ENCODE measurements at places on chromosomes 11 and 22. TPM values are rescaled to one million over a fixed set of nuclear protein-coding genes. Genes with fewer than 3 reads are reported as not detected.

The CTSW gene
- 0.95 TPM for total RNA-seq

DNA sequence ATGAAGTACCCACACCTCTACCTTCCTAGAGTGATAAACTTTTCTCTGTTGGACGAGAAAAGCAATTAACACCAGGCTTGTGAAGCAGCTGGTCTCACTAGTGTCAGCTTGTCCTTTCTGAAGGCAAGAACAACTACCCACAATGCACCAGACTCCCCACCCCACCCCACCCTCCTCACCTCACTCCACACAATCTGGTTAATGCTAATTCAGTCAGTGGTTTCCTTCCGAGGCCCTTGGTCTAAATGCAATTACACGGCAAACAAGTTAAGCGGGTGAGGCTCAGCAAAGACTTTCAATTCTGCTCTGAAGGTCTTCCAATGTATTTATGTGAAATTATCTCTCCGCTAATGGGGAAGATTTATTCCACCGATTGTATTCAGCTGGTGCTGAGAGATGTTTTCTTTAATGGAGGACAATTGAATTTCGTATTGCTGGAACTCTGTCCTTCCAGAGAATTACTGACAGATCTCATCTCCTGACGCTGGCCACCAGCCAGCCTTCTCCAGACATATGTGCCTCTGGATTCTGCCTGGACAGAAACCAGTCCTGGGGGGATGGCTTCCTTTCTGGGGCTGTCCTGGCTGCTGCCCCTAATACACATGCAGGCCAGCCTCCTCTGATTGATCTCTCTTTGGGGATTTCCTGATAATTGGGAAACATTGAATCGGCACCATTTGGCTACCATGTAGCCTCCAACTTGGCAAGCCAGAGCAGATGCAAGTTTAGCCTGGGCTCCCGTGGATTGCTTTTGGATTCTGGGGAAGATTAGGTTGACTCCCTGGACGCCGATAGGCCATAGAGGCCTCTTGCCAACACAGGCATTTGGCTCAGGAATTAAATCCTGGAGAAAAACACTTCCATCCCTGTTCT is 165.8 kb upstream of the NARS2 start:
- DNase-seq, result no peak

DNA sequence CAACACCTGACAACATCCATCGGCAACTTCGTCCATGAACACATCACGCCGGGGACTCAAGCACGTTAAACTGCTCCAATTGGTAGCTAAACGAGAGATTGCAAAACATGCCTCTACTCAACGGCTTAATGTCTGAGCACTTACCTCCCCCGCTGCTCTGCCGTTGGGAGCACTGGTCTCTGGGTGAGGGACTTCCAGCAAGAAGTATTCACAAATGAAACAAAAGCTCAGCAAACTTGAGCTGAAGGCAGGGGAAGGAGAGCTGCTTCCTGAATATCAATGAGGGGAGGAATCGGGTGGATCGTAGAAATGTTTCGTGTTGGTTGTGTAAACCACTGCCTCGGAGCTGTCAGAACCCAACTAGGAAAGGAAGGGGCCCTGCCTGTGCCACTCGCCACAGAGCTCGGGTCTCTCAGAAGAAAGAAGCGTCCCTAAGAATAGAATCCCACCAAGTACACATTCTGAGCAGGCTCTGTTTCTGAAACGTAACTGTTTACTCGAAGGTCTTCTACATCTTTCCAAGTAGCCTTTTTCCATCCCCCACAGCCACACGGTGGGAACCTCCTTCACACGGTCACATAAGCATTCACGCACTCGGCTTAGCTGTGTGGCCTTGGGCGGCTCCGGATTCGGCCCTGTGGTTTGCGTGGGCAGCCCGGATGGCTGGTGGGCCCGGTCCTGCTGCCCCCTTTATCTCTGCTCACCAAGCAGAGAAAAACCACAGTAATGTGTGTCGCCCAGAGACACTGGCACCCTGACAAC is at the start of gene MLC1:
Gene MLC1, minus strand, starts transcription at position 216 of the 762 bp plus-strand sequence. CDS start 524 bp downstream, outside the sequence.
- DNase-seq, result peak; percentile 52

The SORL1 gene
- 66.8 TPM for total RNA-seq

The FAM111A gene
- 98.3 TPM for total RNA-seq

DNA sequence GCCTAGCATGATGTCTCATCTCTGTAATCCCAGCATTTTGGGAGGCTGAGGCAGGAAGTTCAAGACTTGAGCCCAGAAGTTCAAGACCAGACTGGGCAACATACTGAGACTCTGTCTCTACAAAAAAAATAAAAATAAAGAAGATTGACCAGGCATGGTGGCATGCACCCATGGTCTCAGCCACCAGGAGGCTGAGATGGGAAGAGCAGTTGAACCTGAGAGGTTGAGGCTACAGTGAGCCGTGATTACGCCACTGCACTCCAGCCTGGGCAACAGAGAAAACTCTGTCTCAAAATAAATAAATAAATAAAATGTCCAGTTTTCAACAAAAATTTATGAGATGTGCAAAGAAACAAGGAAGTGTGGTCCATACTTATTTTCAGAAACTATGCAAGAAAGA is 28.3 kb downstream of the EFCAB6 start:
- no peak for DNase-seq

GRCh38 chr11:25613865-25614264 is 718.1 kb upstream of the ANO3 start:
- DNase-seq, result no peak

The SF3B2 gene
- total RNA-seq, result 319 TPM

The FDXACB1 gene
- 3.8 TPM for total RNA-seq

The NDUFV1 gene
- 356 TPM for total RNA-seq

The THOC5 gene
- total RNA-seq, result 55.1 TPM

GRCh38 chr11:27653990-27654758 is 46.1 kb downstream of the BDNF start:
- DNase-seq, result no peak

The TSPAN32 gene
- total RNA-seq, result 5.3 TPM

The LGALS1 gene
- total RNA-seq, result 62.7 TPM

GRCh38 chr11:108726077-108726800 is 61.4 kb downstream of the DDX10 start:
- no peak for DNase-seq

- DNase-seq, result no peak
These were observed 187.7 kb downstream of the EFCAB6 start for GRCh38 chr22:43624144-43624998.

The MS4A7 gene
- not detected for total RNA-seq

GRCh38 chr11:114921697-114922096 is 243.4 kb downstream of the NXPE2 start:
- DNase-seq, result no peak

DNA sequence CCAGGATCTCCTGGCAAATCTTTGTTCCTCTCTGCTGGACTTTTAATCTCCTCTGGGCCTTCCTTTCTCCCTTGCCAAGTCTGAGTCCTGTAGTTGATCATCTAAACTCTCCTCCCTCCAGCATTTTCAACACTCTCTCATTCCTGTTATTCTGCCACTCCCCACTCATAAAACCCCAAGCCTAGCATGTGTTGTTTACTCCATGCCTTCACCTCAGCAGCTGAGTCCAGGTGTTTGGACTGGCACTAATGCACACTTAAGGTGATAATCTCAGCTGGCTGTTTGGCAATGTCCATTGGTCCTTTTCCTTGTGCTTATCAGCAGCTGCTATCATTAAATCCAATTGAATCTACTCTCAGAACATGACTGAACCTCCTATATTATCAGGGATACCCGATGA is 876.8 kb upstream of the TENM4 start:
- no peak for DNase-seq

The GAL3ST3 gene
- total RNA-seq, result 0.17 TPM

- DNase-seq, result no peak
These were observed 2302.2 kb upstream of the RAG2 start for GRCh38 chr11:38900211-38900610.

DNA sequence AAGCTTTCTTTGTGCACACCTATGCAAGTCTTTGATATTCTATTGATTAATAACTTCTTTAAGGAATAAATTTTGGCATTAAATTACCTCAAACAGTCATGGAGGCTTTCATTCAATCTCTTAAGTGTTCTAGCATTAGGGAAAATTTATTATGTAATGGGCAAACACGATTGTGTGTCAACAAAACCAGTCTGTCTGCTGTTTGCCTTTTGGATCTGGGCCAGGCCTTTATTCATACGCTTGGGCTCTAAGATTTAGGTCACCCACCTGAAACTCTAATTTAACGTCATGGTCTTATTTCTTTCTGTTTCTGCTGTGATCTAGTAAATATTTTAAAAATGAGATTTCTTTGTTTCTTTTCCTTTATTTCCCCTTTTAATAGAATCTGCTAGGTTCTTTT is 1270.6 kb downstream of the LRRC4C start:
- DNase-seq, result no peak

DNA sequence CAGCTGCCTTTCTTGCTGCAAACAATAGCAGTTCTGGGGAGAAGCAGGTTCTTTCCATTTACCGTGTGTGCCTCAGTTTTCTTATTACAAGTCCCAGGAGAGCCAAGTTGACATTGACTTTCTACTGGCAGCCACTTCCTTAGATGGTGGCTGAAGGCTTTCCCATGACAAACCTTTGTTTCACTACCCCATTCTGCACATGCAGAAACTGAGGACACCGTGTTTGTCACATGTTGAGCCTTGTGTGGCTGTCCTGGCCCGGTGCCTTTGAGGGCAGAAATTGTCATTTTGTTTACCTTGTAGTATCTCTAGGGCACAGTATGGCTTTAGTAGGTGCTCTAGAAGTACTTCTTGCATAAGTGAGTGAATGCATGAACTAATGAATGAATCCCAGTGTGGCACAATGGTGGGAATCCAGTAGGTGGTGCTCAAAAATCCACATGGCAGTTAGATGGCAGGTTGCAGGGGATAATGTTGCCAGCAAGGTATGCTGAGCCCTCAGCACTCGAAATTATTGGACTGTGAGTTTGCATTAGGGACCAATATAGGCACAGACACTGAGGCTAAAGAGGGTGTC is 101.6 kb downstream of the CSNK2A3 start:
- DNase-seq, result no peak

The TOMT gene
- not detected for total RNA-seq

The PEX16 gene
- 28.6 TPM for total RNA-seq

GRCh38 chr22:39433476-39434242 is 23.2 kb upstream of the MGAT3 start:
- DNase-seq, result no peak

- no peak for DNase-seq
These were observed 267.9 kb upstream of the SESN3 start for GRCh38 chr11:95498722-95499425.

- DNase-seq, result no peak
These were observed 145.6 kb downstream of the FEZ1 start for GRCh38 chr11:125350206-125351032.

GRCh38 chr22:23067023-23067650 is 3.2 kb upstream of the GNAZ start:
- no peak for DNase-seq

The GPHA2 gene
- total RNA-seq, result not detected

GRCh38 chr11:33334627-33335026 is 77.4 kb downstream of the HIPK3 start:
- DNase-seq, result no peak

The OR8B3 gene
- not detected for total RNA-seq

The SHANK2 gene
- total RNA-seq, result not detected

DNA sequence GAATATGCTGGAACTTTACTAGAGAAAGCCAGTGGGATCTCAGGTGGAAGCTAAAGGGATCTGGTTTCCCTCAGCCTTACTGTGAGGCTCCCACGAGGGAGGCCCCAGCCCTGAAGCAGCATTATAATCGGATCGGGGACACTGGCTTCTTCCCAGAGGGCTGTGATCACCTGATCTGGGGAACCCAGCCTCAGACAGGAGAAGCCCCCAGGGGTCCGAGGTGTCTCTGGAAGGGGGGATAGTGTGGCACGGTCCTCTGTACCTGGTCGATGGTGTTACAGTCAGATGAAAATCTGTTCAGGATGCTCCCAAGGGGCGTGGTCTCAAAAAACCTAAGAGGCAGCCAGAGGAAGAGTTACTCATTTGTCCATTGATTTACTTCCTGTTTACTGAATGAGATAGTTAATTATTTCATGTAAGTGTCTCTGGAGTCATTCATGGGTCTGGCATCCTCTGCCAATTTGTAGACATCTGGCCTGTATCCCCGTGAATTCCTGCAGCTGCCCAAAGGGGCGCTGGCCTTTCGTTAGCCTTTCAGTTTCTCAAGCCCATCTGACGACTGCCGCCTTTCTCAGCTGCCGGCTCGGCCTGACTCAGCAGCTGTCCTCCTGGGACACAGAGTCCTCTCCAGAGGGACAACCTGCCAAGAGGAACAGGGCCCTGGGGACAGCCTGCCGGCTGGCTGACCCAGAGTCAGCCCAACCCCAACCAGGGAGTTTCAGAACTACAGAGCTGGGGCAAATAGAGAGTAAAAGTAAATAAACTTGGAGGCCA is 17.0 kb upstream of the KCNJ11 start:
- DNase-seq, result no peak

The PHF21B gene
- total RNA-seq, result not detected

The TUB gene
- 0.69 TPM for total RNA-seq

The MRGPRE gene
- total RNA-seq, result not detected

- no peak for DNase-seq
These were observed 3.9 kb downstream of the TUBA8 start for GRCh38 chr22:18114495-18114894.

DNA sequence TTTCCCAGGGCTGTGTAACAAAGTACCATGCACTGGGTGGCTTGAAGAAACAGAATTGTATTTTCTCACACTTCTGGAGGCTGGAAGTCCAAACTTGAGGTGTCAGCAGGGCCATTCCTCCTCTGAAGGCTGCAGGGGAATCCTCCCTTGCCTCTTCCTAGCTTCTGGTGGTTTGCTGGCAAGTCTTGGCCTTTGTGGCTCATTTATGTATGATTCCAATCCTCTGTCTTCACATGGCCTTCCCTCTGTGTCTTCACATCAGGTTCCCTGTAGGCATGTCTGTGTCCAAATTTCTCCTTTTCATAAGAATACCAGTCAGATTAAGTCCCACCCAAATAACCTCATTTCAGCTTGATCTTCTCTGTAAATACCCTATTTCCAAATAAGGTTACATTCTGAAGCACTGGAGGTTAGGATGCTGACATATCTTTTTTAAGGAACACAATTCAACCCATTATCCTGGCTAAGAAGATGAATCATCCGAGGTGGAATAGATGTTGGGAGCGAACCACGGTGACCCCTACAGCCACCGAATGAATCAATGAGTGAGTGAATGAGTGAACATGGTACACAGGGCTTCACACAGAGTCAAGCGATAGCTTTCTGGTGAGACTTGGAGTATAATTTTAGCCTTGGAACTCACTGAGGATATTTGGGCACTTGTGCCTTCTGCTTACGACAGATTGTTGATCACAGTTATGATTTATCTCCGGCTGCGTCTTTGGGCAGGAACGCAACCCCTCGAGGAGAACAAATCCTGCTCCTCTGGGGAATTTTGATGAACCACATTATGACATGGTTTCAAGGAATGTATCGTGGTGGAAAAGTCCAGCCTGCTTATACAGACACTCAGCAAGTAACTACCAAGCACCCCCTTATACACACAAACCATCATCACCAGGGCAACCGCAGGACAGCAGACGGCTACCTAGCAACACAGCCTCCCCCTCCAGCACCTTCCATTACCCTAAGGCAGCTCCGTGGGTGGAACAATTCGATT is 34.3 kb upstream of the MICAL2 start:
- DNase-seq, result no peak

- no peak for DNase-seq
These were observed 156.1 kb downstream of the HIPK3 start for GRCh38 chr11:33413301-33413700.

Data from activated naive CD4-positive, alpha-beta T cell treated with anti-CD3 and anti-CD28 coated beads for 36 hours (primary cell).